ENCODE measurements at places on chromosomes 7 and 10.
A peak's percentile ranks its signal among the peaks of the same experiment; 100 is the strongest.

DNA sequence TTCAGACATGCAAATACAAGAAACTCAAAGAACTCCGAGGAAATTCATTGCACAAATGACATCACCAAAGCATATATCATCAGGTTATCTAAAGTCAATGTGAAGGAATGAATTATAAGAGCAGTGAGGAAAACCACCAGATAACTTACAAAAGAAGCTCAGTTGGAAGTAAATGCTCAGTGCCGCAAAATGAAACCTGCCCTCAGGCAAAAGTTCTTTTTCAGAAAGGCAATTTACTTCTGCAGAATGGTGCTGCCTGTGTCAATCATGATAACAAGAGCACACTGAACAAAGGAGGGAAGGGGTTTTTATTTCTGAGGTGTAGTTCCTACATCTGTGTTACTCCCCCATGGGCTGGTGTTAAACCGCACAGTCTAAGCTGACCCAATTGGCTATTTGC, 550.6 kb upstream of the SEMA3D start:
- DNase-seq, result no peak

DNA sequence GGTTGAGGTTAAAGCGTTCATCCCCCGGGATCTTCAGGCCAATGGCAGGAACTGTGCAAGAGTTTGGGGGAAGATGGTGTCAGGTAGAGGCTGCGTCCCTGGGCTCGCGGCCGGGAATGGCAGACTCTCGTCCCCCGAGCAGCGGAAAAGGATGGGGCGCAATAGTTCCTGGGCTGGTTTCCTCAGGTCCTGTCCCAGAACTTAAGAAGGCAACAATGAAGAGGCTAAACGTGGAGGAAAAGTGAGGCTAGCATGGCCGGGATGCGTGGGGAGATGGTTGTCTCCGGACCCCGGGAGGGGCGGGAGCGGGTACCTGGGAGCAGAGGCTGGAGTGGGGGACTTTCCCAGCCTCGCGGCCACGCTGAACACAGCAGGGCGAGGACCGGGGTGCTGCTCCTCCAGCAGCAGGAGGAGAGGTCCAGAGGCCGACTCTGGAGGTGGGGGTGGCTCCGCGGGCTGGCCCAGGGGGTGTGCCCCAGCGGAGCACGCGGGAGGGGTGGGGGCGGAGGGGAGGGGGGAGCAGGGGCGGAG, 882 bp downstream of the IRF5 start:
- no peak for DNase-seq

GRCh38 chr10:61284222-61284890, 168.8 kb downstream of the TMEM26 start:
- peak; percentile 12 for DNase-seq

DNA sequence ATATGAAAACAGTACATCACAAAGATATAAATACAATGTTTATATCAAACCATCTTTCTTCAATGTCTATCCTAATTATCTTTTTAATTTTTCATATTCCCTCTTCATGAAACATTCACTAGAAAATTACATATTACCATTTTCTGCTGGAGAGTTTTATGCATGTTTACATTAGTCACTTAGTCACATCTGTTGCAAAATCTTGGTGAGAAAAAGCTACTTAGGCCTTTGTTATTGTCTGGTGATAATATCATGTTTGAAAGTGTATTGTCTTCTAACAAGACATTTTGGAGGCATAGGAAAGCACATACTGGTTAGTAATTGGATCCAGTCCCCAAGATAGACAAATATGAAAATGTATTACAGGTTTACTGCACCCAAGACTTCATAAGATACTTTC, 163.6 kb downstream of the GNAI1 start:
- no peak for DNase-seq

DNA sequence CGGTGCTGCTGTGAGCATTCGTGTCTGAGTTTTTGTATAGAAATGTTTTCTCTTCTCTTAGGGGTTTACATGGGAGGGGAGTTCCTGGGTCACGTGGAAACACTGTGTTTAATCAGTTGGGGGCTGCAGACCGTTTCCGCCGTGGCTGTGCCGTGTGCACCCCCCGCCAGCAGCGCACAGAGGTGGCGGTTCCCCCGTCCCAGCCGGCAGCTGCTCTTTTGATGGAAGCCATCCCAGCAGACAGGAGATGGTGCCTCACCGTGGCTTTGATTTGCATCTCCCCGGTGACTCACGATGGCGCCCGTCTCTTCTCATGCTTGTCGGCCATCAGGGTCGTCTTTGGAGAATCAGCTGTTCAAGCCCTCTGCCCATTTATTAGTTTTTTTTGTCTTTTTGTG, 34.9 kb upstream of the FOXL3 start:
- DNase-seq, result no peak

All from central memory CD4-positive, alpha-beta T cell (primary cell).